ENCODE measurements at places on chromosomes 1 and 21.

DNA sequence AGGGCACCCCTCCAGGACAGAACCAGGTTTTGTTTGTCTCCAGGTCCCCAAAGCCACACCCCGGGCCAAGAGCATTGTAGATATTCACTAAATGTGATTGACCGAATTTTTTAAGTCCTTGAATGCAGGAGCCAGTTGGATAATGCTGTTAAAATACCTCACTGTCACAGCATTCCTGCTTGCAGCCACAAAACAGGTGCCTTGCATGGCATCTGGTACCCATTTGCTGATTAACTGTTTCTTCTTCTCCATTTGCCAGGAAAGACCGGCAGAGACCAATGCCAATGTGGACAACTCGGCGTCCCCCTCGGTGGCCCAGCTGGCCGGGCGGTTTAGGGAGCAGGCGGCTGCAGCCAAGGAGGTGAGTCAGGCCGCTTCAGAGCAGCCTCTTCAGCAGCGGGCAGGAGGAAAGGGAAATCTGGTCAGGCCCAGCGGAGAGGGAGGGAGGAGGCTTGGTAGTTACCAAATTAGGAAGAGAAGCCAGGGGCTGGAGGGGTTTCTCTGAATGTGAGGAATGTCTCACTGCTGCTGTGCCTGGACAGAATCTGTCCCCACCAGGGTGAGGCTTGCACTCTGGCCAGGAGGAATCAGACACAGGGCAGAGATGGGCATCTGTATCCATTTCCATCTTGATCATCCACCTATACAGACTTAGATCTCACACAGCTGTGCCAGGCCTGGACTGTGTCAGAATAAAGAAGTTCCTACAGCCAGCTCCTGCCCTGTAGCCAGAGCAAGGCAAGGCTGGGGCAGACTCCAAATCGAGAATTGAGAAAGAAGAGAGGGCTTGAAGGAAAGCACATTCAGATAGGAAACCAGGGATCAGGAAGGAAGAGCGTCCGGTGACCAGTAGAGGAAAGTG is 37.9 kb upstream of the MPZL1 start:
- no peak overlapping the region for H3K4me3 ChIP-seq
- no peaks in the 10 kb centered on the region for H3K36me3 ChIP-seq
- no peak for DNase-seq
- H3K27ac ChIP-seq = no peak overlapping the region
- H3K4me1 ChIP-seq = peaks cover 7% of the 10 kb centered on the region

DNA sequence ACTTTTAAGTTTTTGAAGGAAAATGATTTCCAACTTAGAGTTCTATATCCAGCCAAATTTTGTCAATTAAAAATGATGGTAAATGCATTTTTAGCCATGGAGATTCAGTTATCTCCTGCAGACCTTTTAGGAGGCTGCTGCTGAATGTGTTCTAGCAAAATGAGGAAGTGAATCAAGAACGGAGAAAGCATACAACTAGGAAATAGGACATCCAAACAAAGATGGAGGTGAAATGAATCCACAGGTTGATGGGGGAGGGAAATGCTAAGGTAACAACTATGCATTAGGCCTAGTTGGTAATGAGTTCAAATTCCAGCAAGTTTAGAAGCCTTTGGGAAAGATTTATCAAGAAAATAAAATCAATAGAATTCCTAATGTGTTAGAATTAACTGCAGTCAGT is 80.5 kb downstream of the FNBP1L start:
- no peaks in the 10 kb centered on the region for H3K36me3 ChIP-seq
- no peaks in the 10 kb centered on the region for H3K27me3 ChIP-seq
- H3K27ac ChIP-seq = no peak overlapping the region
- no peak for DNase-seq

DNA sequence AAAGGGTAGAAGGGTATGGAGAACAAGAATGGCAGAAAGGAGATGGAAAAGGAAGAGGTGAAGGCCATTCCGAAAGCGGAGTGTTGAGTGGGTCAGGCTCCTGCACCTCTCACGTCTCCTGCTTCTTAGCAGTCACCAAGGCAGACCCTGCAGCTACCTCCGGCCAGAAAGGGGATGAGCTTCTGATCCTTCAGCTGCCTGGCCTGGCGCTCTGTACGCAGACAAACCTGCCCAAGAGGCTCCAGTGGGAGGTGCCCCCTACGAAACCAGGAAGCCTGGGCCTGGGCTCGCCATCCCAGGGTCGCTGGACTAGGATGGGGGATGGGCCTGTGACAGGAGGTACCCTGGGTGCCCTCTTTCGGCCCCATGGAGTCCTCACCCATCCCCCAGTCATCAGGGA is 3.0 kb downstream of the GPR61 start:
- no peaks in the 10 kb centered on the region for H3K27me3 ChIP-seq
- H3K27ac ChIP-seq = no peak overlapping the region
- H3K4me1 ChIP-seq = peaks cover 25% of the 10 kb centered on the region
- peaks cover 19% of the 10 kb centered on the region for H3K36me3 ChIP-seq

- H3K36me3 ChIP-seq = no peaks in the 10 kb centered on the region
- no peak overlapping the region for H3K4me3 ChIP-seq
- no peak overlapping the region for H3K27ac ChIP-seq
Measured at GRCh38 chr1:161076410-161076809, 6.7 kb upstream of the ARHGAP30 start.

GRCh38 chr1:200005165-200005564 is 22.3 kb upstream of the NR5A2 start:
- no peaks in the 10 kb centered on the region for H3K36me3 ChIP-seq
- DNase-seq = no peak
- no peak overlapping the region for H3K4me3 ChIP-seq

DNA sequence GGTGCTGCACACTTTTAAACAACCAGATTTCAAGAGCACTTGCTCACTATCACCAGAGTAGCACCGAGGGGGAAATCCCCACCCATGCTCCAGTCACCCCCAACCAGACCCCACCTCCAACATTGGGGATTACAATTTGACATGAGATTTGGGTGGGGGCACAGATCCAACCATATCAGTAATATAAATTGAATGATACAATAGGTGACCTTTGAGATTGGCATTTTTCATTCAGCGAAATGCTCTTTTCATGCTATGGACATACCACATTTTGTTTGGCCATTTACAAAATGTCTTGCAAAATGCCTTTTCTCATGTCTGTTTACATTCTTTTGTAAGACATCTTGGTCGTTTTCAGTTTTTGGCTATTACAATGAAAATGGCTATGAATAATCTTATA is 23.9 kb downstream of the RYR2 start:
- H3K27me3 ChIP-seq = no peaks in the 10 kb centered on the region
- no peak overlapping the region for H3K4me3 ChIP-seq
- no peak overlapping the region for H3K27ac ChIP-seq
- no peaks in the 10 kb centered on the region for H3K36me3 ChIP-seq
- DNase-seq = no peak

DNA sequence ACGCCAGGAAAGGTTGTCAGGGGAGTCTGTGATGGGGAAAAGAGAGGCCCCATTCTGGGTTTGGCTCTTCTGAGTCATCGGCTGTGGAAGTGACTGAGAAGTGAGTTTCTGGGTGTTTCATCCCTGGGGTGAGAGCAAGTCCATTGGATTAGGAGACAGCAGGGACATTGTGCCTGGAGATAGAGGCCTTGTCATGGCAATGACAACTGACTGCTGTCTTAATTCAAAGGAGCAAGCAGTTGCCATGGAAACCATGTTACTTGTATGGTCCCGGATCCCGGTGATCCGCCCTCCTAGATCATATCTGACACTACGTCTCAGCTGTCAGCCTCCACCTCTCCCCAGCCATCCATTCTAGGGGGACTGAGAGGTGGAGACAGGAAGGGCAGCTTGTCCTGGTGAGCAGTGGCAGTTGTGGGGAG is 34.4 kb downstream of the KIAA0040 start:
- H3K36me3 ChIP-seq = no peaks in the 10 kb centered on the region
- no peak overlapping the region for H3K27ac ChIP-seq
- no peak for DNase-seq
- peaks cover 14% of the 10 kb centered on the region for H3K4me1 ChIP-seq
- H3K27me3 ChIP-seq = peaks cover 7% of the 10 kb centered on the region
- H3K4me3 ChIP-seq = no peak overlapping the region

DNA sequence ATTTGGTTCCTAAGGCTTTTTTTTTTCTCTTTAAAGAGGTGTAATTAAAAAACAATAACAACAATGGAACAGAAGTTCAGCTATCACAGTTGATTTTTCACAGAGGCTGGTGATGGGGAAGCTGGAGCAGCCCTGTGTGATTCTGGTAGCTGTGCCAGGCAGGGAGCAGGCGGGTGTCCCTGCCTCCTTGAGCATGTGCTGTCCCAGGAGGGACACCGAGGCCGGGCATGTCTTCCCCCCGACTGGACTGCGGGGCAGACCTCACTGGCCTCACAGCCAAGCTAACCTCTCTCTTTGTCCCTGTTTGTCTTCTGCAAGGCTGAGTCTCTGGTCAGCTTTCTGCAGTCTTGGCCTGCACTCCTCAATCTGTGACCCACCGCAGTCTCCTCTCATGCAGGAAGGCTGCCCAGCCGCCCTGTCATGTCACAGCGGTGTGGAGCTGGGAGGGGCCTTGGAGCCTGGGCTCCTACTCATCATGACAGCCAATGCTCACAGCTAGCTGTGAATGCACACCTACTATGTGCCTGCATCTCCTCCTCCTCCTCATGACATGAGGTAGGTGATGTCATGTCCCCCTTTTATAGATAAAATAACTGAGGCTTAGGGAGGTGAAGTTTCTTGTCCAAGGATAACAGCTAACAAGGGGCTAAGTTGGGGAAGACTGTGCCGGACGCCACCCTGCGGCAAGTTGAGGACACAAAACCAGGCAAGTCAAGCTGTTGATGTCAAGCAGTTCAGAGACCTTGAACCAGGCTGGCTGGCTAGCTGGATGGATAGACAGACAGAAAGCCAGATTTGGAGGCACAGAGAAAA is 10.3 kb upstream of the ACTL8 start:
- H3K27ac ChIP-seq = no peak overlapping the region
- DNase-seq = no peak
- H3K4me3 ChIP-seq = no peak overlapping the region
- peaks cover 35% of the 10 kb centered on the region for H3K4me1 ChIP-seq
- H3K36me3 ChIP-seq = no peaks in the 10 kb centered on the region
- H3K27me3 ChIP-seq = peaks cover 2% of the 10 kb centered on the region

DNA sequence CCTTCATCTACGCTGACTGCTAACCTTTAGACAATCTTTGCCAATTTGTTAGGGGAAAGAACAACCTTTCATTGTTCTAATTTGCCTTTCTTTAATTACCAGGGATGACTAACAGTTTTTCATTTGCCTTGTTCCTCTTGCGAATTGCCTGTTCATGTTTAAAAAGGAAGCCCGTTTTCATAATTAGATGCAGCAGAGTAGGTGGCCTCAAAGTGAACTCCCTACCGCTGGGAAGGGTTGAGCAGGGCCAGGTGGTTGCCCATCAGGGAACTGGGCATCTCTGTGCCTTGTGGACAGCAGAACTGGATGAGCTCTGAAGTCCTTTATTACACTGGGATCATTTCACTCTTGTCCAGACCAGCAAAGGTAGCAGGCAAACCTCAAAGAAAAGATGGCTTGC is 59.0 kb downstream of the HIVEP3 start:
- no peak overlapping the region for H3K27ac ChIP-seq
- H3K4me1 ChIP-seq = peaks cover 27% of the 10 kb centered on the region
- H3K4me3 ChIP-seq = no peak overlapping the region

GRCh38 chr1:23148084-23148483 is 20.6 kb downstream of the LUZP1 start:
- no peaks in the 10 kb centered on the region for H3K36me3 ChIP-seq
- H3K27me3 ChIP-seq = no peaks in the 10 kb centered on the region
- H3K4me3 ChIP-seq = no peak overlapping the region
- H3K4me1 ChIP-seq = no peaks in the 10 kb centered on the region
- DNase-seq = no peak

DNA sequence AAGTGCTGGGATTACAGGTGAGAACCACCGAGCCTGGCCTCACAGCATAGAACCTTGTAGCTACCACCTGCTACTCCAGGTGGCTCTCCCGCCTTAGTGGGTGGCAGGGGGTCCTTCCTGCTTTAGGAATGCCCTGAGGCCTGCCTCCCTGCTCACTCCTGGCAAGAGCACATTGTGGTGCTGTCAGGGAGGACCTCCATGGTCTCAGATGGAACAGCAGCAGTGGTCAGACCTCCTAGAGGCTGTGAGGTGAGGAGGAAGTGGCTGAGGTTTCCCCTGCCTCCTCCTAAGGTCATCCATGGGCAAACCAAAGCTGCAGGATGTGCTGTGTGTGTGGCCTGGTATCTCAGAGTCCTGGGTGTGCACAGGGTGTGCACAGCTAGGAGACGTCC is 6.7 kb downstream of the SOX13 start:
- H3K4me3 ChIP-seq = no peak overlapping the region
- no peaks in the 10 kb centered on the region for H3K27me3 ChIP-seq
- peak overlapping the region; percentile 61 for H3K27ac ChIP-seq
- H3K36me3 ChIP-seq = peaks cover 3% of the 10 kb centered on the region
